CD4-positive, alpha-beta T cell treated with Interleukin-15 for 4 hours (primary cell): ENCODE measurements at places on chromosomes 7 and 10.

DNA sequence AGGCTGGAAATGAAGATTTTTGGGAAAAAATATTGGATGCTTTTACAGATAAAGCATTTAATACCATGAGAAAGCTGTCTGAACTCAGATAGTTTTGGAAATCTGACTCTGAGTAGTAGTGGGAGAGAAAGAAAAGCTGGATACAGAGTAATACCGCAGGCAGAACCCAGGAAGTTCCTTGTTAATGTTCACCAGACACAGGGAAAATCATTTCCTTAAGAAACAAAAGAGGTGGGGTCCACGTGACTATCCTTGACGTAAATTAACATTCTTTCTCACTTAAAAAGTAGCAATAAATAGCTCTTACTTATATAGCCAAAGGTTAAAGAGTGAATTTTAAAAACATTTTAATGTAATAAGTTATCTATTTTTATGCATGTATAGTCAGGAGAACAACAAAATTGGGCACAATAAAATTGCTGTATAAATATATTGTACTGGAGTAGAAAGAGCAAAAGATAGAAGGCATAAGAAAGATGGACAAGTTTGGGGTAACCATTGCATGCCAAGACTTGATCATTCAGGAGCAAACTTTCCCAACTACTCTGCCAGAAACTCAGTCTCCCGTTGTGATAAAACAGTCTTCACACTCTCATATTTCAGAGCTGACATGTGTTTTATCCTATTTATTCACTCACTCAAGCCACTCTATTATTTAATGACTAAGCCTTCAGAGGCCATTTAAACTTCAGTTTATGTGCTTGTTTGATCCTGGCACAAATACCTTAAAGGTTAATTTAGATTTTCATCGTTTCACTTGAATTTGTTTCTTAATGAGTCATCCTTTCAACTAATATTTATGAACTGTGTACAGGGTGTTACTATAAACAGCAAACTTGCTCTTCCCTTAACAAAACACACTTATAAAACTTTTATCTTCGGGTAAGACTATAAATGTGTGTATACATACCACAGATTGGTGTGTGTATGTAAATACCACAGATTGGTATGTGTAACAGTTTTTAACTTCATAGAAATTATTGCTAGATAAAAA, 143.1 kb downstream of the GNAI1 start:
- DNase-seq, result no peak

- DNase-seq, result no peak
These were observed 60.3 kb downstream of the PRR15 start for GRCh38 chr7:29623973-29624372.

- DNase-seq, result no peak
These were observed 576.4 kb downstream of the GRID1 start for GRCh38 chr10:85789982-85790789.

GRCh38 chr10:76723844-76724243, 913.8 kb downstream of the KCNMA1 start:
- DNase-seq, result no peak

- no peak for DNase-seq
These were observed 86.0 kb upstream of the DIP2C start for GRCh38 chr10:775245-776075.
